ENCODE measurements at places on chromosomes 7 and 10.

- DNase-seq = no peak
Observed at GRCh38 chr10:125489731-125490130, 193.2 kb downstream of the TEX36 start.

- no peak for DNase-seq
Observed at GRCh38 chr10:96626795-96627194, 40.0 kb upstream of the TM9SF3 start.

- DNase-seq = no peak
Observed at GRCh38 chr10:351770-352334, 216.6 kb downstream of the ZMYND11 start.

DNA sequence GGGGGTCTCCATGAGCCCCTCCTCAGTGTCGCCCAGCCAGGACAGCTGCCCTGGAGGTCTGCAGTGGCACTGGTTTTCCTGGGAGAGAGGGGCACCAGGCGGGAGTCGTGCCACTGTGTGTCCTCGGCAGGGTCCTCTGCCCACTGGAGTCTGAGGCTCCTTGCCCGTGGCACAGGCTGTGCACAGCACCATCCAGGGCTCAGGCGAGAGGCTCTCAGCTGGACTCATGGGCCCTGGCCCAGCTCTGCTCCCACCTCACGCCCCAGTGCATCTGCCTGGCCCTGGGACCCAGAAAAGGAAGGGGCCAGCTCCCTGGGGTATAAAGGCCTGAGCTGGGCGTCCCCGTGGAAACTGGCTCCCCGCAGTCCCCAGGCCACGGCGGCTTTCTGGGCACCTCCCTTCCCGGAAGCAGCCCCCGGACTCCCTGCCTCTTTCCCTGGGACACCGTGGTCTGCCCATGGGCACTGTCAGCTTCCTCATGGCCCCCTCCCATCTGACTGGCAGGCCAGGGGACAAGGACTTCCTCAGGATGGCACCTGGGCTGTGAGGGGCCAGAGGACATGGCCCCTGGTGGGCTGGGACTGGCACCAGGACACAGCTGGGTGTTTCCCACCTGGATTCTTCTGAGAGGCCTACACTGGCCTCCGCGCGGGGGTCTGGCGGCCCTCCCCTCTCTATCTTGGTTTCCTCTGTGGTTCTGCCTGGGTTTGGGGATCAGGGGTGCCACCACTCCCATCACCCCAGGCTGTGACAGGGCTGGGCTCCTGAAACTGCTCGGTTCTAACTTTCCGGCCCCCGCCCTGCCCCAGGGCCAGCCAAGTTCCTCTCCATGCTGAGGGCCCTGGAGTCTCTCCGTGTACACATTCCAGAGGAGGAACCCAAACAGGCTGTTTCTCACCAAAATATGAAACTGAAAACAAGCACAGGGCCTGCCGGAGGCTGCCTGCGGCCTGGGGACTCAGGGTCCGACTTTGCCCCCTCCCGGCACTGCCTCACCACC, 5.5 kb downstream of the FOXL3 start:
- no peak for DNase-seq

GRCh38 chr7:109926738-109927137, 1164.2 kb upstream of the LRRN3 start:
- no peak for DNase-seq

DNA sequence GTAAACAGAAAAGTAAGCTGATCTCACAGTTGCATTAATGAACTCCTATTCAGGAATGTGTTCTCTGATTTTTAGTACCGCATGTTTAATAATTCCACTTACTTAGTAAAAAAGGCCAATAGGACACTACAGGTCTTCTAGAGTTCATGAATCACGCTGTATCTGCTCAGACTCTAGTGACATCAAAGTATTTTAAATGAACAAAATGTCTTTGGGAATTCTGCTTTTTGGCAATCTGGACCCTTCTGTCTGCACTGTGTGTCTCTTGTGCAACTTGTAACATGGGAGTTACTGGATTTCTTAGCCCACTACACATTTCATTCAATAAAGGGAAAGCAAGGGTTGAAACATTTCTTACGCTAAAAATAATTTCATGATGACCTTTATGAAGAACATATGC, 50.2 kb downstream of the RABGEF1 start:
- DNase-seq = no peak

DNA sequence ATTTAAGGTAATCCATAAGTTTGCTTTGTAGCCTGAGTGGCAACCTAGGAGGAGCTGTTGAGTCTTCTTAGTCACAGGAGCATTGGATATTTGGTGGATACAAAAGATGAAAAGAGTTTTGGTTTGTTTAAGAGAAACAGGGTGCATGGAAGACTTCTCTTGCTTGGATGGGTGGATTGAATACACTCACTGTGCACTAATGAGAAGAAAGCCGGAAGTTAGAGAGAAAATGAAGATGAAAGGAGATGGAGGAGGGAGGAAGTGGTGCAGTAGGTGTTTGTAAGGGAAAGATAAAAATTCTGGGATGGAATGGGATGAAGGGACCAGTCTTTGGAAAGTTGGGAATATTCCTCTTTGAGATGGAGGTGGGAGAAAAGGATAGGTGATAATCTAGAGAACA, 7.7 kb downstream of the MDFIC start:
- DNase-seq = no peak

DNA sequence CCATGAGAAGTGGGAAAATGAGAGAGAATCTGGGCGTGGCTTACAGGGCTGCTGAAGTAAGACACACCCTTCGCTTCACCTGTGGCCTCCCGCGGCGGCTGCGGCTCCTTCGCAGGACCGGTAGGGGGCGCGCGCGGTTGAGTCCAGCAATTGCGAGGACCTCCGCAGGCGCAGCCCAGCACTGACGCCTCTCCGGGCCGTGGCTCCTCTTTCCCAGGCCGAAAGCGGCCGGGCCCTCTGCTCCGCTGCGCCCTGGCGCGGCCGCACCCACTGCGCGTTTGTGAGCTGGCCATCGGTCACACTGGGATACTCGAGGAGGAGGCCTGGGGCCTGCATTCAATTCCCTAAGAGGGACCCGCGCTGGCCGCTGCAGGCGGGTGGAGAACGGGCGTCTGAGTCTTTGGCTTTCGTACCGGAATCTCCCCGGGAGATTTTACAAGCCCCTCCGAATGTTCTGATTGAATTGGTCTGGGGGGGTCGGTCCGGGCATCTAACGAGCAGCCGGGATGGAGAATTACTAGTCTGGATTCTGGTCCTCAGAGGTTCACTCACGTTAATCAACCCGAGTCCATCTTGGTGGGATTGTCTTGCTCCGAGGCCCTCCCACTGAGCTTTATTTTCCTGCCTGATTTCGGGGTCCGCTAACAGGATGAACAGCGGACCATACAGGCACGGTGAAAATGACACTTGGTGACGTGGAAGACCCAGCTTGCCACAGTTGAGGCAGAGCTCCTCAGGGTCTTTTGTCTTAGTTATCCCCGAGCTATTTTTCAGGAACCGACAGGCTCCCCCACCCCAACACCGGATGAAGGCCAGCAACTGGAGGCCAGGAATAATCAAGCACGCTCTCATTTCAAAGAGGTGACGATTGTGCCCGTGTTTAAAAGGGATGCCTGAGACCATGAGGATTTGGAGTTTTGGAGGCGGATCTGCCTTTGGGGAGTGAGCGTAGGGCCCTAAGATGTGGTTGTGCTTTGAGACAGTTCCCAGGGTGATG, at the start of gene LRRD1:
Gene LRRD1, minus strand, starts transcription at position 215 of the 997 bp plus-strand sequence. CDS start 13,940 bp downstream, outside the sequence.
- peak; percentile 83 for DNase-seq

GRCh38 chr10:2425320-2425719, 642.0 kb upstream of the PFKP start:
- DNase-seq = no peak

DNA sequence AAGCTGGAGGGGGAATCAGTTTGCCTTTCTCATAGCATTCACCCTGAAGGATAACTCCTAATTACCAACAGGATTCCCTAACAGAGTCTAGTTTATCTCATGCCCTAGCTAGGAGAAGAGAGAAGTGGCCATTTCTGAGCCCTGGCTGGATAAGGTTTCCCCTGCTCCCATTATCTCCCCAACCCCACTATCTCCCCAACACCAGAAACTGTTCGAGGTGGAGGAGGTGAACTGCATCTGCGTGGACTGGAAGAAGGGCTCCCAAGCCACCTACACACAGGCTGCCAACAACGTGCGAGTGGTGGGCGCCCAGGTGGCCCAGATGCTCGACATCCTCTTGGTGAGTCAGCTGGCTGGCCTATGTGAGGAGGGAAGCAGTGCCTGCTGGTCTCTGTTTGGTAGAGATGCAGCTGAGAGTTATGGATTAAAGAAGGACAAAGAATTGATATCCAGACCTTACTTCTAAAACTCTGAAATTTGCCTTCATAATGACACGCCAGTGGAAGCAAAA, 3.8 kb downstream of the PNLIPRP1 start:
- DNase-seq = no peak

DNA sequence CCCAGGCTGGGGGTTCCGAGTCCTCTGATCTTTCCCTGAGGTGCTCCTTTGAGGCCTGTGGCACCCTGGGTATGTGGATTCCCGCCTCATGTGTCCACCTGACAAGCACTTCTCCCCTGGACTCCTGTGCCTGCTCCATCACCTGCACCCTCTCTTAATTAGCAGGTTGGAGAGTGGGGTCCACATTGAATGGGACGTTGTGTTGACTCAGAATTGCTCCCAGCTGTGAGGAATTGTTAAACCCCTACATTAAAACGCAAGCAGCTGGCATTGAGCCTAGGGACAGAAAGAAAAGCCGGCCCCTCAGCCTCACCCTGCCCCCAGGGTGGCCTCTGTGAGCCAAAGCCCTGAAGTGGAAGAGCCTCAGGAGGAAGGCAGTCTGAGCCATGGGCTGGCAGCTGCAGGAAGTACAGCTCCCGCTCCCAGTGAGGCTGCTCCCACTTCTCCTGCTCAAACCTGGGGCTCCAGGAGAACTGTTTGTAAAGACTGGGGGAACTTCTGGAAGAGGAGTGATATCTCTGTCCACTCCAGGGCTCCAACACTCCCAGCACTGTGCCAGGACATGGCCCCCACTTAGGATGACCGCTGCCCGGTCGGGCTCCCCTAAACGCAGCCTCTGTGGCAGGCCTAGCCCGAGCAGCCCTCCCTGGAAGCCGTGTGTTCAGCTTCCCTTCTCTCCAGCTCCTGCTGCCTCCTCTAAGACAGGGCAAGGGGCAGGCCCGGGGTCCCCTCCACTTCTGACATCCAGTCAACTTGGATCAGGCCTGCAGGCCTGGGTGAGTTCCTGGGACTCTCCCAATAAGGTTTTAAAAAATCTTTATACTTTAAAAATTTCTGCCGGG, 1.8 kb upstream of the OPN4 start:
- DNase-seq = no peak

GRCh38 chr10:21969326-21970287, 33.9 kb downstream of the DNAJC1 start:
- no peak for DNase-seq

GRCh38 chr7:46173476-46174195, 252.6 kb upstream of the IGFBP3 start:
- DNase-seq = no peak

- DNase-seq = no peak
Observed at GRCh38 chr7:140144821-140145220, 32.0 kb downstream of the KDM7A start.

DNA sequence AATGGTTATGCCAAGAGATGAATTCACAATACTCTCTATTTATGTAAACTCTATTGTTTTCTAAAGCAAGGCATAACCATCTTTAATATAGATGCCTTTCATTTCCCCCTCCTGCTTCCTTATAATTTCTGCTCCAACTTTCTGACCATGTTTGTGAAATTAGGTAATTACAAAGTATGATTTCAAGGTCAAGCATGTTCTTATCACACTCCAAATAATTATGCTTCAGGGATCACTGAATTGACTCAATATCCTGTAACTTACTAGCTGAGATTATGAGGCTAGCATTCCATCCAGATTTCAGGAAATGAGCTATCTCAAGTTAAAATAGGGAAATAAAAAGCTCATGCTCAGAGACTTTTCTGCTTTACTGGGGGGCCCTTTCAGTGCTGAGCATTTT, 655.9 kb upstream of the IGFBP3 start:
- no peak for DNase-seq

DNA sequence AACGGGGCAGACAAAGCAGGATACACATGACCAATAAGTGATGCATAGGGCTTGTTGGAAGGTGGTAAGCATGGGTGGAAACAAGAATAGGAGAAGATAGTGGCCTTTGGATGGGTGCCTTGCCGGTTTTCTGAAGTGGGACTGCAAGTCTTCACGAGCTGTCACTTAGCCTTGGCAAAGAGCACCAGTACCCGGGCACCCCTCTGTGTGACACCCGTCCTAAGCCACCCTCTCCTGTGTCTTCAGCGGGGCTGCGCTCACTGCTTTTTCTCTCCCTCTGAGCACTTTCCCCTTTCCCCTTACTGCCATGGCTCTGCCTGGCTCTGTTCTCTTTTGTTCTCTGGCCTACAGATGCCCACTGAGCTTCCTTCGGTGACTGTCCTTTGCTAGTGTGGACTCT, 399.7 kb upstream of the MKI67 start:
- no peak for DNase-seq

DNA sequence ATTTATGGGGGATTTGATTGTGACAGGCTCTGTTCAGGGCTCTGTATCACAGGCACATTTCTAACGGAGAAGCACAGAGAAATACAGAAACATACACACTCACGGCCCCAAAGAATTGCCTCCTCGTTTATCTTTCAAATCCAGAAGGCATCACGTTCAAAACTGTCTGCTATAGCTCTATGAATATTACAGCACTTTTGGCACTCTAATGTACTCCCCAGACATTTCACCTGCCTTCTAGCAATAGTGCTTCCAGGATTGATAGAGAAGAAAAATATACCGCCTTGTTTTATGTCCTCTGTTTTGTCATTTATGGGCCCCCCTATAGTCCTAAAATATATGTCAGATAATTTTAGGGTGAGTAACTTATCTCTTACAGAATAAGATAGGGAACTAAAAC, 947.5 kb downstream of the ANKRD7 start:
- no peak for DNase-seq

DNA sequence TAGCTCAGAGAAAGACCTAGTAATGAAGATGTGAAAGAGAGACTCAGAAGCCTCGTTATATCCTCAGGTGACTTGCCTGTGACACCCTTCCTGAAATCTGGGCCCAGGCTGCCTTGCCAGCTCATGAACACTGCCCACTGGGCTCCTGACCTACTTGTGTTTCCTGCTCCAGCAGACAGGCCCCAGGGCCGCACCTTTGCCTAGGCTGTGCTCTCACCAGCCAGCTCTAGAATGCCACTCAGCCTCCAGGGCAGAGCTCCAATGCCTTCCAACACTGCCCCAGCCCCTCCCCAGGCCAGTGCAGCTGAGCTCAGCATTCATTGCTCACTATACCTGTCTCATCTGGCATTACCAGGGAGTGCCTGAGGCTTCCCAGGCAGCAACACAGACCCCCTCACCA, 94.3 kb downstream of the DLG5 start:
- no peak for DNase-seq

GRCh38 chr10:1605121-1605520, 132.2 kb downstream of the ADARB2 start:
- no peak for DNase-seq

DNA sequence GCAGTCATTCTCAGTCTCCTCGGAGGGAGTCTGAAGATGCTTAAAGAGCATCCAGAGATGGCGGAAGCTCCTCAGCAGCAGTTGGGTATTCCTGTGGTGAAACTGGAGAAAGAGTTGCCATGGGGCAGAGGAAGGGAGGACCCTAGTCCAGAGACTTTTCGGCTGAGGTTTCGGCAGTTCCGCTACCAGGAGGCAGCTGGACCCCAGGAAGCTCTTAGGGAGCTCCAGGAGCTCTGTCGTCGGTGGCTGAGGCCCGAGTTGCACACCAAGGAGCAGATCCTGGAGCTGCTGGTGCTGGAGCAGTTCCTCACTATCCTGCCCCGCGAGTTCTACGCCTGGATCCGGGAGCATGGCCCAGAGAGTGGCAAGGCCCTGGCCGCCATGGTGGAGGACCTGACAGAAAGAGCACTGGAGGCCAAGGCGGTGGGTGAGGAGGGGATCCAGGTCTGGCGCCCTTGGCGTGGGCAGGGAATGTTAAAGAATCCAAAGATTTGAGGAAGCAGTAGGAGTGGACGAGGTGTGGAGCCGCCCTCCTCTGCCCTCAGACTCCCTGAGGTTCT, 2.9 kb downstream of the ZSCAN25 start:
- no peak for DNase-seq
